ENCODE measurements at places on chromosomes 2 and 18.

GRCh38 chr2:232809349-232810124 is 33.2 kb upstream of the KCNJ13 start:
- no peak for DNase-seq

DNA sequence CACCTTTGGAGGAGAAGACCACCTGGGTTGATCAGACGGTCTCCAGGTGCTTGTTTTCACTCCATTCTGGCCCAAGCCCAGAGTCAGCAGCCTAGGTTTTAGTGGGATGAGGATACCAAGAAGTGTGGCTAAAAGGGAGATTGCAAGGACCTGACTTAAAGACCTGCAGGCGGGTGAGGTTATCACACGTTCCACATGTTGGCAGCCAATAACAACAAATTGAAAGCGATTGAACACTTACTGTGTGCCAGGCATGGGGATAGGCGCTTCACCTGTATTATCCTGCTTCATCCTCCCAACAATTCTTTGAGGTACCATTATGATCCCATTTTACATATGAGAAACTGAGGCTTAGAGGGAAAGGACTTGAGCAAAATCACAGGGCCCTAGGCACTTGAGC is 5.0 kb downstream of the ARL4C start:
- no peak for DNase-seq

GRCh38 chr2:122019724-122020123 is 264.3 kb downstream of the TSN start:
- DNase-seq: no peak

- no peak for DNase-seq
Measured at GRCh38 chr2:238787501-238787900, 60.4 kb upstream of the TWIST2 start.

DNA sequence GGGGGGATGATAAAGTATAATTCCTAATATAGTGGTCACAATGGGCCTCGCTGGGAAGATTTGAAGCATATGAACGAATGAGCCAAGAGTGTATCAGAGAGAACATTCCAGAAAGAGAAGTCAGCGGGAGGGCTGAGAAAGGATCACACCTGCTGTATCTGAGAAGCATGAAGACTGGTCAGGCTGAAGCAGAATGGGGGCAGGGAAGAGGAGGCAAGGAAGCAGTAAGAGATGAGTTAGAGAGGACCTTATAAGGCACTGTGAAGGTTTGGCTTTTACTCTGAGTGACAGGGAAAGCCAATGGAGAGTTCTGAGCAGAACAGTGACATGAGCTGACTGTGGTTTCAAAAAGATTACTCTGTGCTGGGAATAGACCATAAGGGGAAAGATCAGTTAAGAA is 73.5 kb downstream of the CHN1 start:
- no peak for DNase-seq

GRCh38 chr2:65788556-65788955 is 356.2 kb upstream of the SPRED2 start:
- DNase-seq: no peak

DNA sequence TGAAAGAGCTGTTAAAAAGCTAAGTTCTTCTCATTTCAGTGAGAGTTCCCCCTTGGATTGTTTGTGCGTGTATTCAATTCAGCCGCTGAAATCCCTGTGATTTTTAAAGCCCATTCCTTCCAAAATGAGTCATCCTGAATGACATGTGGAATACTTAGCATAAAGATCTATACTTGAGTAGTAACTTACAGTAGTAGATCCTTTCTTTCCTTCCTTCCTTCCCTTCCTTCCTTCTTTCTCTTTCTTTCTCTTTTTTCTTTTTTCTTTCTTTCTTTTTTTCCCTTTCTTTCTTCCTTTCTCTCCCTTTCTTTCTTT is 18.2 kb upstream of the SOX11 start:
- DNase-seq: no peak

- no peak for DNase-seq
Measured at GRCh38 chr2:144230033-144230432, 289.9 kb downstream of the ZEB2 start.

DNA sequence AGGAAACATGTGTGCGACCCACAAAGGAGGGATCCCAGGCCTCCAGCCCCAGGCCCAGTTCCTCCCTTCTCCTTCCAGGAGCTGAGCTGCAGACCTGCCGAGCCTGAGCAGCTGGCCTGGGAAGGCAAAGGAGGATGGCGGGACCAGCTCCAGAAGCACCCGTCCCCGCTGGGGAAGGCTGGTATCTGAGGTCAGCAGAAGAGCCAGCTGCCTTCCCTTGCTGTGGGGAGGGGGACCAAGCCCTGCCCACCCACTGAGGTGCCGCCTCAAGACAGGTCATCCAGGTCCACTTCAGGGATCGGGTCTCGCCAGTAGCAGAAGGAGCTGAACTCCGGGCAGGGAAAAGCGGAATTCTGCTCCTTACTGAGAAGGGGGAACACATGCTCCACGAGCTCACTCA is 73.2 kb downstream of the EMILIN2 start:
- no peak for DNase-seq

DNA sequence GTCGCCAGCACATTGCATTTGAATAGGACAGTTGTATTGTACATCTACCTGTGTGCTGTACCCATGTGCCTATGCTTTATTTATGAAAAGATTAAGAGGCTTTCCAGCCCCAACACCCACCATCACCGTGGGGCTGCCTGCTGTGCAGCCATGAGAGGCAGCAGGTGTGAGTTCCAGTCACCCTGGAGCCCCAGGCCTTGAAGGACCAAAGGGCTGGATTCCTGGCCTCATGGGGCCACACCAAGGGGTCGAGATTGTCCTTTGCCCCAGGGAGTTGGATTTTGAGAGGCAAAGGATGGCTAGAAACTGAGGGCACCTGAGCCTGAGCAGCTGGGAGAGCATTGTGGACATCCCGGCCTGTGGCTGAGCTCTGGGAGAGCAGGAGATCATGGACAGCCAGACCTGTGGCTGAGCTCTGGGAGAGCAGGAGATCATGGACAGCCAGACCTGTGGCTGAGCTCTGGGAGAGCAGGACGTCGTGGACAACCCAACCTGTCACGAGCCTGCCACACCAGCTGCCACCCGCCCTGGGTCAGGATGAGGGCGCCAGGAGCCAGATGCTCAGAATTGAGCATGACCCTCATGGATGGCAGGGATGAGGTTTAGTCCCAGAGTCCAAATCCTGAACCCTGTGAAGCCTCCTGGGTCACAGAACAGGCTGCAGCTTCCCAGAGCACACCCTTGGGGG is 182.5 kb upstream of the RAB6C start:
- DNase-seq: no peak

DNA sequence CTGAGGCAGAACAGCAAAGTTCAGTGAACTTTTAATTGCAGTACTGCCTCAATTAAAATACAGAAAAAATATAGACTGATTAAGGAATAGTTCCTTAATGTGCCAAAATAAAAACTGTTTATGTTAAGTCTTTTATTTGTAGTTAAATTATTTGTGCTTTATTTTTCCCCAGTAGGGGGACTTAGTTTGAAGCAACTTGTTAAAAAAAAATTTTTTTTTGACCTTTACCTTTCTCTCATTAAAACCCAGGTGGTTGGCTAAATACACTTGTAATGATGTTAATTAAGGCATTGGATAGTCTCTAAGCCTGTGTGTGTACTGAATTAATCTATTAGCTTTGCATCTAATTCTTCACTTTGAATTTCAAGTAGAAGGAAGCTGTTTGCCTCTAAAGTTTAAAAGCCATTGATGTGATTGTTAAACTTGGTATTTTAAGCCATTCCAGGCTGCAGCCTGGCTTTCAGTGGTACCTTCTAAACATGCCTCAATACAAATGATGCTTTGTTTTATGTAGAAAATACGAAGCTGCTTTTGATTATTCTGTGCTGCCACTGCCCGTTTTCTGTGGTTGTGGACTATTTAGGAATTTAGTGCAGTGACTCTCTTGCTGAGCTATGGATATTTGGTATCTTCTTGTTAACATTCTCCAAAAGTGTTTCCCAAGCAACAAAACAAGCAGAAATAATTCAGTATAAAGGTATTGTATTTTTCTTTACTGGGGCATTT is 102.9 kb downstream of the TANC1 start:
- no peak for DNase-seq

GRCh38 chr18:63376538-63376937 is 9.5 kb upstream of the KDSR start:
- DNase-seq: no peak

GRCh38 chr2:128809259-128809636 is 490.6 kb upstream of the HS6ST1 start:
- no peak for DNase-seq

All from activated CD4-positive, alpha-beta T cell treated with anti-CD3 and anti-CD28 coated beads for 48 hours (primary cell).